ENCODE measurements at places on chromosomes 12 and 14. TPM values are rescaled to one million over a fixed set of nuclear protein-coding genes. Genes with fewer than 3 reads are reported as not detected.
A peak's percentile ranks its signal among the peaks of the same experiment; 100 is the strongest.

- DNase-seq, result no peak
- no peaks in the 10 kb centered on the region for H3K36me3 ChIP-seq
- H3K4me3 ChIP-seq, result no peak overlapping the region
- no peak overlapping the region for H3K27ac ChIP-seq
- H3K27me3 ChIP-seq, result no peaks in the 10 kb centered on the region
Measured at GRCh38 chr12:116537101-116537904, 21.9 kb upstream of the MAP1LC3B2 start.

GRCh38 chr12:109910969-109911348, 10.9 kb downstream of the TCHP start:
- H3K4me3 ChIP-seq, result no peak overlapping the region
- H3K36me3 ChIP-seq, result peaks cover 29% of the 10 kb centered on the region
- H3K27ac ChIP-seq, result no peak overlapping the region
- no peaks in the 10 kb centered on the region for H3K27me3 ChIP-seq
- peaks cover 11% of the 10 kb centered on the region for H3K4me1 ChIP-seq
- no peak for DNase-seq

DNA sequence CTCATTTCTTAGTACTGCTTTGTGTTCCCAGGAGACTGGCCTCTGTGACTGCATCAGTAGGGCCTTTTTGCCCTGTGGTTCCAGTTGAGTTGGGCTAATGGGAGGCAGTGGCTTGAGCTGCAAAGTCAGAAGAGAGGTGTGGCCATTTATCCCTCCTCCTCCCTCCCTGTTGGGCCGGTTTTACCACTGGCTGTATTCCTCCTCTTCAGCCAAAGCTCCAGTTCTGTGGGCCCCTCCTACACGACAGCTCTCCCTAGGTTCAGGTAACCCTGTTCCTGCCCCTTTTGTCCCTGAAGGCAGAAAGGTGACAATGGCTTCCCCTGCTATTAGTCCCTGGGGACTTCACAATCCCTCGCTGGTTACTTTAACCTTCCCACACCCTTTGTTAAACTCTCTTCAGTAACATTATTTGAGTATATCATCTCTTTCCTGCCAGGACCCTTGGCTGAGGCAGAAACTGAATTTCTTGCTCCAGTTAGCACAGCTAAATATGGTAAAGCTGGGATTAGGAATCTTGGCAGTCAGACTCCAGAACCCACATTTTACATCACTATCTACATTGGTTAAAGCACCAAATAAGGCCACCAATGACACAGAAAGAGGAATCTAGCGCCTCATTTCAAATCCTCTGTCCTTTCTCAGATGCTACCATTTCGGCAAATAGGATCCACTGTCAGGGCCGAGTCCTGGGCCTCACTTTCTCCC, 121.9 kb upstream of the SLC35F4 start:
- H3K4me3 ChIP-seq, result no peak overlapping the region
- no peaks in the 10 kb centered on the region for H3K27me3 ChIP-seq
- DNase-seq, result no peak
- no peak overlapping the region for H3K27ac ChIP-seq
- no peaks in the 10 kb centered on the region for H3K36me3 ChIP-seq

GRCh38 chr14:24283796-24284460, 12.5 kb upstream of the RABGGTA start:
- H3K27me3 ChIP-seq, result no peaks in the 10 kb centered on the region
- no peak overlapping the region for H3K27ac ChIP-seq
- no peak for DNase-seq
- H3K36me3 ChIP-seq, result no peaks in the 10 kb centered on the region
- no peak overlapping the region for H3K4me3 ChIP-seq

GRCh38 chr14:77583657-77584056, 32.8 kb downstream of the SPTLC2 start:
- H3K4me1 ChIP-seq, result peaks cover 42% of the 10 kb centered on the region
- H3K27ac ChIP-seq, result peak overlapping the region; percentile 24
- no peaks in the 10 kb centered on the region for H3K36me3 ChIP-seq
- no peak for DNase-seq
- no peaks in the 10 kb centered on the region for H3K27me3 ChIP-seq

GRCh38 chr14:96225745-96226151, 21.1 kb downstream of the BDKRB2 start:
- peaks cover 9% of the 10 kb centered on the region for H3K4me1 ChIP-seq
- DNase-seq, result no peak
- H3K4me3 ChIP-seq, result no peak overlapping the region
- H3K36me3 ChIP-seq, result no peaks in the 10 kb centered on the region
- H3K27ac ChIP-seq, result no peak overlapping the region

DNA sequence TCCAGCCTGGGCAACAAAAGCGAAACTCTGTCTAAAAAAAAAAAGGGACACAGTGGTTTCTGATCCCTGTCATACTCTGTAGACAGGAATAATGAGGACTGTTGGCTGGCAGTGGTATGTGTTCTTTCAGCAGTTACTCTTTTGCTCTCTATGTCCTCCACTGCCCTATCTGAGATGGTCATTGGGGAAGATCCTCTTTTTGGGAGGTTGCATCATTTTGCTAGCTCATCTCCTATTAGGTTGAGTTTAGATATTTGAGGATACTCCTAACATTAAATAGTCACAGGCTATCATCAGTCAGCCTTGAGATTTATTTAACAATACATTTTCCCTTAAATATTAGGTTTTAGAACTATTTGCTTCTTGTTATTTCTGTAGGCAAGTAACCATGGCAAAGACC, 5.9 kb upstream of the CCDC91 start:
- H3K36me3 ChIP-seq, result no peaks in the 10 kb centered on the region
- no peak overlapping the region for H3K4me3 ChIP-seq
- no peak for DNase-seq
- peaks cover 4% of the 10 kb centered on the region for H3K4me1 ChIP-seq
- H3K27me3 ChIP-seq, result no peaks in the 10 kb centered on the region

- H3K27me3 ChIP-seq, result no peaks in the 10 kb centered on the region
- no peaks in the 10 kb centered on the region for H3K4me1 ChIP-seq
- H3K27ac ChIP-seq, result no peak overlapping the region
- H3K4me3 ChIP-seq, result no peak overlapping the region
- no peaks in the 10 kb centered on the region for H3K36me3 ChIP-seq
Measured at GRCh38 chr14:101323111-101323510, 238.2 kb upstream of the DIO3 start.

GRCh38 chr12:92540782-92541423, 161.9 kb upstream of the PLEKHG7 start:
- H3K36me3 ChIP-seq, result no peaks in the 10 kb centered on the region
- peaks cover 18% of the 10 kb centered on the region for H3K4me1 ChIP-seq
- DNase-seq, result no peak
- H3K27me3 ChIP-seq, result no peaks in the 10 kb centered on the region
- peak overlapping the region; percentile 31 for H3K27ac ChIP-seq

DNA sequence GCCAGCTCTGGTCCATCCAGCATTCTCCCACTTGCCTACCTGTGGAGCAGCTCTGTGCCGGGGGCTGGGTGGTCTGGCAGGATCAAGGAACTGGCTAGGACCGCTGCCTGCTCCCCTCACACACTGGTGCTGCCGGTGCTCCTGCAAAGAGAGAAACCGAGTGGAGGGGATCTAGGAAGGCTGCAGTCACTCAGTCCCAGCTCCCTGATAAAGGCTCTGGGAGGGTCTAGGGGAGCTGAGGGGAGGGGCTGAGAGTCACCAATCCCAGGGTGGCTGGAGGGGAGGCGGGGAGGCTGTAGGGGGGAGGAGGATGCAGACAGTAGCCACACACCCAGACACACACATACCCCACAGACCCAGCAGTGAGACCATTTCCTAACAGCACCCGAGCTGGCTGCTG, at the start of gene TAC3:
TSS of gene TAC3 (minus strand) at position 182 of the 400 bp plus-strand sequence. CDS start 732 bp downstream, outside the sequence.
- DNase-seq, result no peak
- no peaks in the 10 kb centered on the region for H3K4me1 ChIP-seq
- peaks cover 48% of the 10 kb centered on the region for H3K27me3 ChIP-seq
- H3K27ac ChIP-seq, result no peak within 1 kb of the TSS
- no peak within 1 kb of the TSS for H3K4me3 ChIP-seq

- H3K4me1 ChIP-seq, result peaks cover 33% of the 10 kb centered on the region
- H3K27me3 ChIP-seq, result no peaks in the 10 kb centered on the region
- no peak overlapping the region for H3K27ac ChIP-seq
- peaks cover 1% of the 10 kb centered on the region for H3K36me3 ChIP-seq
- DNase-seq, result no peak
Measured at GRCh38 chr12:79441534-79441933, 249.2 kb downstream of the PAWR start.

GRCh38 chr12:116314477-116314876, 37.0 kb upstream of the MED13L start:
- no peak overlapping the region for H3K27ac ChIP-seq
- peaks cover 11% of the 10 kb centered on the region for H3K4me1 ChIP-seq

GRCh38 chr14:72146241-72146640, 214.0 kb downstream of the RGS6 start:
- DNase-seq, result no peak
- no peak overlapping the region for H3K27ac ChIP-seq

RALGAPA1 gene
- 47.9 TPM for total RNA-seq

KIF26A gene
- 4.5 TPM for total RNA-seq

DIO3 gene
- total RNA-seq, result 0.34 TPM
